Bronchial epithelial cell (primary cell): ENCODE measurements at places on chromosomes 13 and 19.

- DNase-seq = no peak
Observed at GRCh38 chr19:6572217-6572616, 18.7 kb downstream of the CD70 start.

DNA sequence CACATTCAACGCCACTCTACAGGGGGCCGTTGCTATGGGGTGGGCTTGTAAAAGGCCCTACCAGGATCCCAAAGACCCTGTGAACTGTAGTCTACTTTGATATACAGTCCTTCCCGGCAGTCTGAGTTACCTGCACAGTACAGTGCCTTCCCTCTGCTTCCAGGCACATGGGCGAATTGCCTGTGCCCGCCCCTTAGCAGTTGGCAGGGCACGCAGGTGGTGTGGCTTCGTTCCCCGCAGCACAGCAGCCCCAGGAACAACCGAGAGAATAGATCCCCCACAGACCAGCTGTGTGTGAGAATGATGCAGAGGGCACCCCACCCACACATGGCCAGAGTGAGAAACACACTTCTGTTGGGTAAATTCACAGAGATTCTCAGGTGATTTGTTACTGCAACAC lies 60.6 kb downstream of the MRPL57 start:
- no peak for DNase-seq

- DNase-seq = peak; percentile 89
Observed at GRCh38 chr13:42001580-42001979, 40.7 kb upstream of the VWA8 start.

DNA sequence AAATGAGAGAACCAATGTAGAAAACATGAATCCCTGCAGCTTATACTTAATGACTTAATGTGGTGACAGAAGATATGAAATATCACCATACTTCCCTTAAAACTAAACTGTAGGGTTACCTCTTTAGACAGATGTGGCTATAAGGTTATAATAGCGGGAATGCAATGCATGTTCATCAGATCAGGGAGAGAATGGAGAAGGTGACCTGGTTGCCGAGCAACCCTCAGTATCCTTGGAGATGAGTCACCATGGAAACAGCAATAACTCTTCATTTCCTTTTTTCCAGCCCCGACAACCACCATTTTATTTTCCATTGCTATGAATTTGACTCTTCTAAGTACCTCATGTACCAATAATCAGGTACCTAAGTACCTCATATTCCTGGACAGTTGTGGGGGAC lies 28.0 kb upstream of the ZNF835 start:
- no peak for DNase-seq

- no peak for DNase-seq
Observed at GRCh38 chr13:92255526-92255925, 857.1 kb downstream of the GPC5 start.

DNA sequence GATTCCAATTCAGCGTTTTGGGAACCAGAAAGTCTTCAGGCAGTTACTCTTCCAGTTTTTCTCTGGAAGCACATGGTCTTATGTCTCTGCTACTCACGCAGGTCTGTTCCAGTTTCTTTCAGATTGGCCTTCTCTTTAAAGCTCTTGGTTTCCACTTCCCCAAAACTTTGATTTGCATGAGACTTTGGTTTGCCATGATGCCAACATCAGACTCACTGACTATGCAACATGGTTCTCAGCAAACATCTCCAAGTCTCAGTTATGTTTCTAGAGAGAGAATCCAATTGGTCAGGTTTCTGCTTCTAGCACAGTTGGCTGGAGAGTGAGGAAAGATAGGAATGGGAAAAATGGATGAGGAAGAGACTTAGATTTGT lies 3.1 kb downstream of the AKAP11 start:
- DNase-seq = no peak

GRCh38 chr19:30355586-30355985 lies 16.6 kb upstream of the ZNF536 start:
- DNase-seq = no peak

DNA sequence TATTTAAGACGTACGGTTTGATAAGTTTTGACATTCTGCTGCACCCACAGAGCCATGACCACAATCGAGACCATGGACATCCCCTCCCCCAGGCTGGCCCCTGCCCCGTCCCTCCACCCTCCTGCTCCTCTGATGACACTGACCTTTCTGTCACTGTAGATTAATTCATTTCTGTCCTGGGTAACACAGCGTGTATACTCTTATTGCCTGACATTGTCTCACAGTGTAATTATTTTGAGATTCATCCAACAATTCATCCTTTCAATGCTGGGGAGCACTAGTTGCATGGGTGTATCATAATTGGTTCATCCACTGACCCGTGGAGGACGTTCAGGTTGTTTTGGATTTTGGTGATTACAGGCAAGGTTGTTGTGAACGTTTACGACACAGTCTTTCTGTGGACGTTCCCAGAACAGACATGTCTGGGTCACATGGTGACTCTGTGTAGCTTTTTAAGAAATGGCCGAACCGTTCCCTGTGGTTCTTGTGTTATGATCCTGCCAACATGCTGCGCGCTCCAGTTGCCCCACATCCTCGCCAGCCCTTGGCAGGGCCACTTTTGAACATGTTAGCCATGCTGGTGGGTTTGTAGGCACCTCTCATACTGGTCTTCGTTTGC lies 41.9 kb downstream of the C13orf46 start:
- DNase-seq = no peak

DNA sequence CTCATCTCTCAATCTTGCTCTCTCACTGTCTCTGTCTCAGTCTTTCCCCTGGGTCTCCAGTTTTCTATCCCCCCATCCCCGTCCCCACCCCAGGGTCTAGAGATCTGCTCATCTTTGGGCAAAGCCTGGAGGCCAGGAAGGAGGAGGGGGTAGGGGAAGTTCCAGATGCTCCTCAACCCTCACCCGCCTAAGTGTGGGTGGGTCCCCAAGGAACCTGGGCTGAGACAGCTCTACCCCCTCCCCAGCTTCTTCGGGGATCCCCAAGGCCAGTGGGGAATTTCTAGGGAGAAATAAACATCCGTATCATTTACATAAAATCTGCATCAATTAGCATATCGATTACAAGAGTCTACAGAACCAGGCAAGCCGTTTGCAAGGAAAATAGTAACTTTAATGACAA lies 31.8 kb upstream of the SEMA6B start:
- DNase-seq = no peak

DNA sequence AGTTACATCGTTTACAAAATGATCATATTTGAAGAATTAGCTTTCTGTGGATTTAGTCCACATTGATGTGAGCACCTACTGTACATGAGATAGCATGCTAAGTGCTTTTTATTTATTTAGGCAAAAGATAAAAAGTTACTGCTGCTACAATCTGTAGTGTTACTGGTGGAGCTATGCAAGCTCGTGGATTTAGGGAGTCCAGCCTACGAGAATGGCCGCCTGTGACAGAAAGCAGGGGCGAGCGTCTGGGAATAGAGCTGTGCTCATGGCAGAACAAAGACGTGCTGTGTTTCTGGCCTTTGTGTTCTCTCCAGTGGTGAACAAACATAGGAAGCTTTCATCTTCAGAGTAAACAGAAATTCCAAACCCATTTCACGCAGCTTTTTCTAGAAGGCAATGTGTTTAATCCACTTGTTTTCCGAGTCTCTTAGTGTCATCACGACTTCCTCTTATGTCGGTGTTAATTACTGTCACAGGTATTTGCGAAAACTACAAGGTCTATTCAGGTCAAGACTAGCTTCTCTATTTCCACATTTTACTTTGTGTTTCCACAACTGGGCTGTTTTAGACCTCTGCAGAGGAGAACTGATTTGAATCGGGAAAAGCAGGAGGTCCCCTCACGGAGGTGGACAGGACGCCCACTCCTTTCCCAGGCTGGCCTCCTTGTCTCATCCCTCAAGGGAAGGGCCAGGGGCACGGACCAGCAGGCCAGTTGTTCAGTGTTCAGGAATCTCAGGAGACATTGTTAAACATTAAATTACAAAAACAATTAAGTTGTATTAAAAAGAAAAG lies 67.3 kb downstream of the ATP11A start:
- DNase-seq = no peak

DNA sequence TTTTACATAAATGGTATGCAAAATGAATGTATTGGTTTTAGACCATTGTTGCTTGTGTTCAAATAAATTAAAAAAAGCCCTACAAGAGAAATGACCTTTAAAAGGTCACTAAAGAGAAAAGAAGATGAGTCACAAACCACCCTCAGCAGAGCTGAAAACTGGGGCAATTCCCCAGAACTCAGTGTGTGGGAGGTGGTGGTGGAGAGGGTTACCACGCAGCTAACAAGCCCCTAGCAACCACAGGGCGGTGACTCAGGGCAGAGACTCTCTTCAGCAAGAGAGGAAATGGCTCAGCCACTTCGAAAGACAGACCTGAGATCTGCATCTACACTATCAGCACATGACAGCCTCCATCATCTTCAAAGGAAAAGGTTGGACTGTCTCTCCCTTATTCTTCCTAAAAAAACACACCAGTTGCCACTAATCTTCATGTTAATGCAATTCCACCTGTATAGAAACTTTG lies 29.4 kb upstream of the NDFIP2 start:
- DNase-seq = peak; percentile 89

GRCh38 chr19:5542665-5543064 lies 25.1 kb downstream of the TINCR start:
- no peak for DNase-seq

GRCh38 chr13:111953546-111954178 lies 113.3 kb upstream of the SOX1 start:
- DNase-seq = no peak

GRCh38 chr13:98742961-98743360 lies 9.5 kb downstream of the SLC15A1 start:
- DNase-seq = no peak

DNA sequence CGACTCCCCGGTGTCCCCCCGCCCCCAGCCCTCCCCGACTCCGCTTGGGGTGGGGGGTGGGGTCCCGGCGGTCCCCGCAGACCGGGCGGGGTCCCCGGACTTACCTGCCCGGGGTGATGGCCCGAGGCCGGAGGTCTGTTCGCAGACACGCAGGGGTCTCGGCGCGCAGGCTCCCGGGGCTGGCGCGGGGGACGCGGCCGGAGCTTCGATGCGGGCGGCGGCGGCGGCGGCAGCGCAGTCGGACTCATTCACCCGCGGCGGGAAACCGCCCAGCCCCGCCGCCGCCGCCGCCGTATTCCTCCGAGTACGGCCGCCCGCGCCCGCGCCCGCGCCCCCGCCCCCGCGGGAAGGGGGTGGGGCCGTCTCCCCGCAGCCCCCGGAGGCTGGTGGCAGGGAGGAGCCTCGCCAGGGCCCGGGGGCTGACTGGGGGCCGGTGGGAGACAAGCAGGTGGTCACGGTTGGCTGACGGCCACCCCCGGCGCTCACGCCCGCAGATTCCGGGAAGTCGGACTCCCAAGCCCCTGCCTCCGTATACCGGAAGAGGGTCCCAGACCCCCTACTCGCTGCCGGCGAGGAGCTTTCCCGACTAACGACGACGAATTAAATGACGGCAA lies at the start of gene C2CD4C:
Gene C2CD4C, minus strand, starts transcription at position 246 of the 614 bp plus-strand sequence. CDS start 786 bp downstream, outside the sequence.
- DNase-seq = no peak

- peak; percentile 97 for DNase-seq
Observed at GRCh38 chr13:34863360-34864135, 78.5 kb upstream of the NBEA start.

- no peak for DNase-seq
Observed at GRCh38 chr13:30735025-30735871, at the start of gene ALOX5AP. ALOX5AP (plus strand) TSS chr13:30735543; CDS start chr13:30735606, 63 bp downstream.

GRCh38 chr13:113788413-113789135 lies 29.5 kb downstream of the TMEM255B start:
- DNase-seq = no peak

GRCh38 chr13:38399535-38399934 lies 49.9 kb downstream of the UFM1 start:
- no peak for DNase-seq

DNA sequence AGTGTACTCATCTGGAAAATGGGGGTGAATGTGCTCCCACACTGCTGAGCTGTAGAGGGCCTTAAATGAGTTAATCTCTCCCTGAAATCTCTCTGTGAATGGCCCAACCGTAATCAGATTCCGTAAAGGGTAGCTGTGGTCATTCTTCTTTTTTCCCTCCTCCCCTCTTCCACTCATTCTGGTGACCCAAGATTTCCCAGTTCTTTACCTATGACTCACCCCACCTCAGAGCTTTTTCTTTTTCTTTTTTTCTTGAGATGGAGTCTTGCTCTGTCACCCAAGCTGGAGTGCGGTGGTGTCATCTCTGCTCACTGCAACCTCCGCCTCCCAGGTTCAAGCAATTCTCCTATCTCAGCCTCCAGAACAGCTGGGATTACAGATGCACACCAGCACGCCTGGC lies 33.3 kb upstream of the MUC16 start:
- no peak for DNase-seq

GRCh38 chr19:18906605-18907519 lies 10.9 kb upstream of the CERS1 start:
- no peak for DNase-seq

DNA sequence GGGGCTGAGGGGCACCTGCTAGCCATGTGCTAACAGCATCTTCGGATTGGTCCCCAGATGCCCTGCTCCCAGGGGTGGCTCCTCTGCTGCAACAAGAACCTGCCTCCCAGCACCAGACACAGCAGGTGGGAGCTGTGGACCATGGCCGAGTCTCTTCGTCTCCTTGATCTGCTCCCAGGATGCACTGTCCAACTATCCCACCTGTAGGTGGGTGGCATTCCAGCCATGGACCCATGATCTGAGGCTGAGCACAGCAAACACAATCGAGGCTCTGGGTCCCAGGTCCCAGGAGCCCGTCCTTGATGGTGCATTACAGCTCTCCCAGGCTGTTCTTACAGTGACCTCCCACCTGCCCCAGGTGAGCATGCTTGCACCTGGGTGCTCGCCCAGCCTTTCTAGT lies 1.6 kb downstream of the ZNF837 start:
- no peak for DNase-seq

DNA sequence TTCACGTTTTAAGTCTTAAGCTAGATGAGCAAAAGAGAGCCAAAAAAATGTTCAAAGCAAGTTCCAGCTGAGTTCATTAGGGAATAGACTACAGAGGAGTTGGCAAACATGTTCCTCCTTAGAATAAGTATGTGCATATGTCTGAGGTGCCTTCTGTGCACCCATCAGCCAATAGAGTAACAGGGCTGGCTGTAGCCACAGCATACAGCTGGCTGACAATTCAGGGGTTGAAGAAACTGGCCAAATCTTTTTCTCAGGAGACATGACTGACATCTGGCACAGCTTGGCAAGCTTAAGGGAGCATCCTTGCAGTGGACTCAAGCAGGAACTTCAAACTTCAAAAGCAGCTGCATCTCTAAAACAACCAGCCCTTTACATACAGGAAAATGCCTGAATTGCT lies 414.8 kb upstream of the PCDH20 start:
- DNase-seq = no peak

DNA sequence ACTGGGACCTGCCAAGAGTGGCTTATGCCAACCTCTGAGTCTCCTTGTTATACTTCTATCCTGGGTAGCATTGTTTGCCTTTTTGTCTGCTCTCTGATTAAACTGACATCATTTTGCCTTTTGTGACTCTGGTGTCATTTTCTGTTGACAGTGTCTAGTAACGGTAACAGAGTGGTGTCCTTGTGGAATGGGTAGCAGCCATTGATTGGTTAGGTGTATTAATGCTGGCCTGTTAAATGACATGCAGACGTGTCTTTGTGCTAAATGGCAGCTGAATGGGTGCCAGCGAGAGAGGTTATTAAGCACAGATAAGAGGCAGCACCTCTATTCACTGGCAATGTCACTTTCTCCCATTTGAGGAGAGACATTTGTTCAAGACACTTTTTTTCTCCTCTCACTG lies 1289.4 kb downstream of the PCDH9 start:
- no peak for DNase-seq
